ENCODE measurements at places on chromosomes 3 and 15. TPM values are rescaled to one million over a fixed set of nuclear protein-coding genes. Genes with fewer than 3 reads are reported as not detected.

Gene HMCES
- total RNA-seq = 50.8 TPM

Gene SCAMP5
- total RNA-seq = under 0.01 TPM

Gene C3orf22
- not detected for total RNA-seq

Gene PARP16
- 4.0 TPM for total RNA-seq

Gene IL12A
- 0.42 TPM for total RNA-seq

Gene CELF6
- total RNA-seq = not detected

Gene C3orf38
- total RNA-seq = 11.2 TPM

Gene PDCD7
- total RNA-seq = 23.4 TPM

Gene GPR149
- not detected for total RNA-seq

Gene ITIH1
- total RNA-seq = not detected

Gene GRM2
- 0.08 TPM for total RNA-seq

Gene CCR3
- not detected for total RNA-seq

Gene NLGN1
- not detected for total RNA-seq

Gene IMPG2
- 0.04 TPM for total RNA-seq

Gene TIPIN
- total RNA-seq = 5.8 TPM

Gene VIPR1
- total RNA-seq = 1.5 TPM

Gene TMC3
- not detected for total RNA-seq

Gene ESYT3
- 1.5 TPM for total RNA-seq

Gene GP9
- not detected for total RNA-seq

Gene TMEM212
- total RNA-seq = not detected

Gene SERPINI1
- 2.2 TPM for total RNA-seq

Gene MESP1
- total RNA-seq = 0.78 TPM

Gene KLF15
- not detected for total RNA-seq

Gene GOLGB1
- total RNA-seq = 27.0 TPM

Gene GNB4
- total RNA-seq = 23.7 TPM
